ENCODE measurements at places on chromosomes 16 and 17.

- DNase-seq: no peak
These were observed 71.0 kb downstream of the RBBP6 start for GRCh38 chr16:24610416-24610755.

DNA sequence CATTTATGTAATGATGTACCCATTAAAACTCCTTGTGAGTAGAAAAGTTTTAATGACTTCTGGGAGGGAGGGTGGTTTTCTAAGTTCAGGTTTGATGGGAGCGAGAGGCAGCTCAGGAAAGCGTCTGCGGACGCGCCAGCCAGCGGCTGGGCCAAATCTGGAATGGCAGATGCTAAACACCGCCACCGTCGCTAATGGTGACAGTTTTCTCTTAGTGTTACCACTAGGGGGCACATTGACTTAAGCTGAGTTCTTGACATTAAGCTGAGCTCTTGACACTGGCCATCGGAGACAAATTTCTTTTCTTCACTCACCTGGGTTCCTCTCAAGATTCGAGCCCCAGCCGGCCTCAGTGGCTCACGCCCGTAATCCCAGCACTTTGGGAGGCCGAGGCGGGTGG is 6.7 kb downstream of the TRPV1 start:
- peak; percentile 21 for DNase-seq

DNA sequence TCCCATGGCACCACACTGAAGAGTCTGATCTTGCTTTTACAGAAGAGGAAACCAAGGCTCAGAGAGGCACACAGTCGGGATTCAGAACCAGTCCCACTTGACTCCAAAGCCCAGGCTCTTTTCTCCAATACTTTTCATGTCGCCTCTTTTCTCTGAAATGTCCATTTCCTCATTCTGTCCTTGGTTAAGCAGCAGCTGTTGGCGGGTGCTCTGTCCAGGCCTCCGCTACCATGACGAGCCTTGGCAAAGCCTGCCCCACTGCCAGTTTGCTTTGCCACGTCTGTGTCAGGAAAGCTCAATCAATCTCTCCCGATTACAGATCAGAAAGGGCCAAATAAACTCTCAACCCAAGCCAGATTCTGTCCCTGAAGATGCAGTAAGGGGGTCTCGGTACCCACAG is 9.1 kb upstream of the CEP295NL start:
- DNase-seq: no peak

DNA sequence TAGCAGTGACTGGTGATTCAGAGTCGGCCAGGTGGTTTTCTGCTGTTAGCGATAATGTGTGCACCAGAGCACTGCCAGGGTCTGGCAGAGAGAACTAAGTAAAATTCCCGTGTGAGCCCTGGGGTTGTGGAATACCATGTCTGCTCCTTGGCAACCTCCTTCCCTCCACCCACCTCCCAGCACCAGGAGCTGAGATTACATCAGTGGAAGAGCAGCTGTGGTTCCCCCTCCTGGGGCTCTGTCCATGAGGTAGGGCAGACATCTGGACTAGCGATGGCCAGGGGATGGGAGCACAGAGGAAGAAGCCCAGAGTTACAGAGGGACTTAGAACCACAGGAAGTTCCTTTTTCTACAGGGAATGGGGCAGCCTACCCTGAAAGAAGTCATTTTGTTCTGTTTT is 15.8 kb downstream of the CLEC10A start:
- DNase-seq: peak; percentile 38

DNA sequence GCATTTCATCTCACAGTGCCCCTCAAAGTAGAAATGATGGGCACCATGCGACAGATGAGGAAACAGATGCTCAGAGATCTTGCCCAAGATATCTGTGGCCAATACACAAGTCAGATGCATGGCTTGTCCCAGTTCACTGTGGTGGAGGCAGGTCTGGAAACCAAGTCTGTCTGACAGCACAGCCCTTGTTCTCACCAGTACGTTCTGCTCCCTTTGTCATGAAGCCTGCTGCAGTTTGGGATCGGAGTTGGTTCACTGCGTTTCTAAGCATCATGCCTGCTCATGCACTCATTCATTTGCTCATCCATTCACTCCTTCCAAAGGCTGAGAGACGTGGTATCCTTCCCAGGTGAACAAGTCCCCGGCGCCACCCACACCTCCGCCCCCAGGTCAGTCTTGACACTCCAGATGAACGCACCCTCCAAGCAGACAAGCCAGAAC is 27.2 kb upstream of the MEAK7 start:
- DNase-seq: no peak

All from H4 (cell line).